NCI-H2171 treated with DMSO at 0.1 percent for 48 hours (cell line): ENCODE measurements at places on chromosomes 2 and 18.

DNA sequence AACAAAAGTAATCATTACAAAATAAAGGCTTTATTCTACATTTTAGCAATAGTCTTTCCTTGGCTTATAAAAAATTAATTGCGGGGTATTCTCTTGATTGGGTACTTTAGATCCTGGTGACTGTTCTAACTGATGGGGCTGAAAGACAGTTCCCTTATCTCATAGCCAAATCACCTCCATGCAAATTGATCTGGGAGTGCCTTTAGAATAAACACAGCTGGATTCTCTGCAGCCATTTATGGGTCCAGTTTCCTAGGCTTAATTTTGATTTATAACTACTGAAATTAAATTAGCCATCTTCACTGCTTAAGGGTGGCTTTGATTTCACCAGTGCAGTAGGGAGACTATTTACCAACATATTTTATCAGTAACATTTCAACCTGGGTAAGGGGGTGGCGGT lies 337.1 kb downstream of the NRXN1 start:
- no peak for DNase-seq

DNA sequence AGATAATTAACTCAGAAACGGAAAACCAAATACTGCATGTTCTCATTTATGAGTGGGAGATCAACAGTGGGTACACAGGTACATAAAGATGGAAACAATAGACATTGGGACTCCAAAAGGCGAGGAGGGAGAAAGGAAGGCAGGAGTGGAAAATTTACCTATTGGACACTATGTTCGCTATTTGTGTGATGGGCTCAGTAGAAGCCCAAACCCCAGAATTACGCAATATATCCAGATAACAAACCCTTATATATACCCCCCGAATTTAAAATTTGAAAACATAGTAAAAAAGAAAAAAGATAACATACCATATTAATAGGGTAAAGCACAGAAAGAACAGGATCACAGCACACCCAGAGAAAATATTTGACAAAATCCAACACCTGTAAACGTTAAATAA lies 1351.7 kb upstream of the FAM98A start:
- DNase-seq: no peak

DNA sequence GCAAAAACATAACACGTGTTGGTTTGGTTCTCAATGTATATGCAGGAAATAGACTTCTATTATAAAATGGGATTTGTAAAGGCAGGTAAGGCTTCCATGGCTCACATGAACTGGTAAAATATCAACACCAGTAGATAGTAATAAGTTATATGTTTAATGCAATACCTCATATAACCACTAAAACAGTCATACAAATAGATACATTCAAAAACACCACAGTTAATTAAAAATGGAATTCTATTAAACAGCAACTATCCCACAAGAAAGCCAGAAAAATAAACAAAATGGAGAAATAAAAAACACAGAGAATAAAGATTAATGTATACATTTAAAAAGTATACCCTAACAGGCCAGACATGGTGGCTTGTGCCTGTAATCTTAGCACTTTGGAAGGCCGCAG lies 243.8 kb upstream of the LRATD1 start:
- no peak for DNase-seq

- no peak for DNase-seq
These were observed 289.7 kb upstream of the PARD3B start for GRCh38 chr2:204255526-204255925.

DNA sequence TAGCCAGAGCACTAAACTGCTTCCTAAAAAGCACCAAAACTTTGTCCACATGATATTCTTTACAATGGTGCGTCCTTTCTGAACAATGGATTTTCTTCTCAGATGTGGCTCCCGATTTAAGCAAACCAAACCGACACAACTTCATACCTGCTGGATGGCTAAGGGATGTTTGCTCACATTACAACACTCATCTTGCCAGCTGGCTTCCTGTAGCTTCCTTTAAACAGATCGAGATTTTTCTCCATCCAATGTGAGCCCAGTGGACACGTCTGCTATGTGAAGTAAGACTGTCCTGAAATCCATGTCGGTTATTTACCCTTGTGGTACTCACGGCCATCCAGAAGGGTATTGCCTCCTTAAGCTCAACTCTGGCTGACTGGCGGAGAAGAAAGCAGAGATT lies 126.5 kb downstream of the MAPK4 start:
- DNase-seq: no peak

- no peak for DNase-seq
These were observed 933.9 kb upstream of the PIK3C3 start for GRCh38 chr18:41021089-41021488.

DNA sequence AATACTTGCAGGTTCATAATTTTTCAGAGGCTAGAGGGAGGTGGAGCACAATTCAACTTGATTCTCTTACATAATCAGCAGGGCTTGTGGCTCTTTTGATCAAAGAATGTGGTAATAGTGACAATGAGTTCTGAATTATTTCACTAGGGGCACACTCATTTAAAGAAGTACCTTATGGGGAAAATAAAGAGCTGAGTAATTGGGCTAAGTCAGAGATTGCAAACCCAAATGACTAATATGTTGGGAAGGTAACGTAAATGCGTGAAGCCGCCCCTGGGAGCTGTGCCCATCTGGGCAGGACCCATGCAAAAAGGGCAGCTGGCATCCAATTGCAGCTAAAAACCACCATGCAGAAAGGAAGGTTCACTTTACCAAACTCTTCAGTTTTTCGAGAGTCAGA lies 35.3 kb downstream of the NCKAP5 start:
- DNase-seq: no peak

GRCh38 chr2:19538411-19538963 lies 180.1 kb upstream of the OSR1 start:
- DNase-seq: no peak

DNA sequence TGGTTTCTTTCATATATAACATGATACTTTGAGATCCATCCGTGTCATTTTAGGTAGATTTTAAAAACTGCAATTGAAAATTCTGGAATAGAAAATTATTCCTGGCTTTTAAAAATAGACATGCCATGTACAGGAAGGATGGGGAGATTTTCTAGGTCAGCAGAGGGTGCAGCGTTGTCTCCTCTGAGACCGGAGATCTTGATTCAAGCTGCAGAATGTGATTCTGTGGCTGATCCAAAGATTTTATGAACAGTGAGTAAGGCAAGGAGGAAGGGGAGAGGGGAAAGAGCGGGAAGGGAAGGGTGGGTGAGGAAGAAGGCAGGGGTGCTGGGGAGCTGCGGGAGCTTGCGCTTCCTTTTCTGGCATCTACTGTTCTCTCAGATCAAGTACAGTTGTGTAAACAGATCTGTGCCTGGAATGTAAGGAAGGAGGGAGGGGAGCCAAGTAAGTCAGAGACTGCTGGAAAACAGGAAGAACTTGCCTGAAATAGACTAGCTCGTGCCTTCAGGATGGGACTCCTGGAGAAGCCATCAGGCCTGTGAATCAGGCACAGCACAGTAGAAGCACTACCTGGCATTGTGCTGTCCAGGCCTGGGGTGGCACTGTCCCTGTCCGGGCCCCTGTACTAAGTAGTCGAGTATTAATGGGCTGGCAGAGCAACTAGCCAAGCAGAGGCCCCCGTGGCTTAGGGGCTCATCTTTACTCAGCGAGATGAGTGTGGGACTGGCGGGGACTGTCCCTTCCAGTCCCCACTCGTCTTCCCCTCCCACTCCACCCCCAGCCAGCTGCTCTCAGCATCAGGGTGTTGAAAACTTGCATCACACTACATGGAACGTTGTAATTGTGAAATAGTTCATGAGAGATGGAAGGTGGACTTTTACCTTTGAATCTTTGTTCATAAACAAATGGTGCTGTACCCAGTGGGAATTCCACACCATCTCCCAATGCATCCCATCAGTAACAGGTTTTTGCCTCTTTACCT lies 163.5 kb downstream of the UXS1 start:
- DNase-seq: no peak

- DNase-seq: no peak
These were observed 61.5 kb downstream of the TNFRSF11A start for GRCh38 chr18:62386601-62387000.

DNA sequence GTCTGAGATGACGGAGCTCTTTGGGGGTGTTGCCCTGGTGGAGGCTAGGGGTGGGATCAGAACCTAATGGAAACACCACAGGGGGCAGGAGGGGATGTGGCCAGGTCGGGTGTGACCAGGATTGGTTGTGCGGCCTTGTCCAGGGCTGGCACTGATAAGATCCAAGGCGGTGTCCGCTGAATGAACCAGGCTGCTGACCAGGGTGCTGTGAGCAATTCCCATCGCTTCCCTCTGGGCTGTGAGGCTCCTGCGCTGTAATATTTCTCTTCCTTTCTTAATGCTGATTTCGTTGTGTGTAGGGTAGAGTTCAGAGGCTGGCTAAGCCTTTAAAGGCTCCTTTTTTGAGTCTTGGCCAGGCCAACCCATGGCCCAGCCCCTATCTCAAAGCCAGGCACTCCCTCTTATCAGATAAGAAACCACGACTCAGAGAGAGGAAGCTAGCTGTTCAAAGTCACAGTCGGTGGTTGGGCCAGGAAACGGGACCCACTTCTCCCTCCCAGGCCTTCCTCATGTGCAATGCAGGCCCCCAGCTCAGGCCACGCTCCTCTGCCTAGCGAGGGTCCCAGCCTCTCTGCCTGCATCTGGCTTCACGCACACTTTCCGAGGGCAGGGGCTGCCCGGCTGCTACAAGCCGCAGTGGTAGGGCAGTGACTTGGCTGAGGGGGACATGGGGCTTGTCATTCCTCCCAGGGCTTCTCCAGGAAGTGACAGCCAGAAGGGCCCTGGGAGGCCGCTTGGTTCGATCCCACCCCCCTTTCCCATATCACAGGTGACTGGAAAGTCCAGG lies 26.0 kb upstream of the FOSL2 start:
- no peak for DNase-seq

- DNase-seq: no peak
These were observed 26.7 kb upstream of the NPAS2 start for GRCh38 chr2:100793220-100793619.

GRCh38 chr2:212042562-212042961 lies 496.0 kb downstream of the ERBB4 start:
- no peak for DNase-seq

DNA sequence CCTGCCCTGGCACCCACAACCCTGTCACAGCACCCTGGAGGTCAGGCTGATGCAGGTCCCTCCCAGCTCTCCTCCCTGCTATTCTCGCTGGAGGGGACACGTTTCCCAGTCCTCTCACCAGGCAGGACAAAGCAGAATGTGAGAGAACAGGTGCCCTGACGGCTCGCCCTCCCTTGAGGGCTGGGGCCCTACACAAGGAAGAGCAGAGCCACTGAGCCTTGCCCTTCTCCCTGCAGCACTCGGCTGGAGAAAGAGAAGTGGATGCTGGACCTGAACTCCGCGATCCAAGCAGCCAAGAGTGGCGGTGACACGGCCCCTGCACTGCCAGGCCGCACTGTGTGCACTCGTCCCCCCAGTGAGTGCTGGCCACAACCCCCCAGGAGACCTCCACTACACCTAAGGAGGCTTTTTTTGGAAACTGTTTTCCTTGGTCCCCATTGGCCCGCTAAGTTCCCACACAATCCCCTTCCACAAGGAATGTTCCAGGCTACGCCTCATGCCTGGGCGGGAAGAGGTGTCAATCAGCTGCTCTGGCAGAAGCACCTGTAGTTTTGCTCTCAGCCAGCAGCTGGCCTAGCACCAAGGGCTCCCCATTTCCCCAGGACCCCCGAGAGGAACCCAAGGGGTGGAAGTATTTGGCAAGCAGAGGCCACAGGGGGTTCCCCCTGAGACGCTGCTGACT lies 17.4 kb downstream of the STK25 start:
- no peak for DNase-seq

DNA sequence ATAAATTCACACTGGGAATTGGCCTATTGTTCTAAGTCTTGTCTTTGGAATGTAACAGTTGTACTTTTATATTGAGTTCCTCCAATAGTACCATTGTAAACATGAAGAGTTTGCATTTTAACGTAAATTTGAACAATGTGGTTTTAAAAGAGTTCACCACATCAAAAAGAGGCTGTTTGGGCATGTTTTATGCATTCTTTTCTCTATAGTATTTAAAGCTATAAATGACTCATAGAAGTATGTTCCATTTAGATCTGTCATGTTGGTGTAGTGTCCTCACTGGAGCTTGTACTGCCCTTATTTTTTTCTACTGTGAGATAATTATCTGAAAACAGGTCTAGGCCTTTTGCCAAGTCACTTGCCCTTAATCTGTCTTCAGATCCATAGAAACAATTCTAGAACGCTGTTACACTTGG lies 141.9 kb downstream of the RHBDD1 start:
- DNase-seq: peak; percentile 21

- DNase-seq: no peak
These were observed 141.3 kb downstream of the PXDN start for GRCh38 chr2:1603059-1603458.

DNA sequence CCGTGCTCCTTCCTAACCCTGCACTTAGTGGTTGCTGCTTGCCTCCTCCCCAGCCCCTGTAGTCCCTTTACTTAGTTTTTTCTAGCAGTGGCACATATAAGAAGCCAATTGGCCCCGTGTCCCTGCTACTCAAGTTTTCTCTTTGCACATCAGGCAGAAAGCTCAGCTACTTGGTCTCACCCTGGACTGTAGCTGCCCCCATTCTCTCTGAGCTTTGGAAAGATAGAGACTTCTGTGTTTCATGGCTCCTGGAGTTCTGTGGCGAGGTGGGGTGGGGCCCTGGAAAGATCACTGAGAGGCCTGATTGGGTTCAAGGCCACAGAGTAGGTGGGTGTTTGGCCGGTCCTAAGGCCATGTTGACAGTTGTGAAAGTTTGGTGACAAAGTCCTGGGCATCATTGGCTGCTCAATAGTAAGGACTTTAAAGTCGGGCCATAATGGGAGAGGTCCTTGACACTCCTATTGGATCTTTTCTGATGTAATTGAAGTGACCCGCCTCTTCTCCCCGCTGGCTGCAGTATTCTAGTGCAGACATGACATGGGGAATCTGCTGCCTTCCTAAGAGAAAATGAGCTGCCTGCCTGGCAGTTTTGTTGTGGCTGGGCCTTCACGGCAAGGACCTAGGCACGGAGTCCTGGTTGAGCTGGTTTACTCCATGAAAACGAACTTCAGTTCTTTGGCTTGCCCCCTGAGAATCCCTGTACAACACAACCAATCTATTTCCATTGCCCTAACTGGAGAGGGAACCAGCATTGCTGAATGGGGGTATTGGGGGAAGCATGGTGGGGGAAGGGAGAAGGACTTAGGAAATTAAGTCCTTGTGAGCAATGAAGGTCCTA lies 26.2 kb upstream of the CYP27A1 start:
- DNase-seq: no peak

- no peak for DNase-seq
These were observed 26.3 kb downstream of the MRPL35 start for GRCh38 chr2:86225581-86225980.

GRCh38 chr2:36369163-36369562 lies 13.6 kb downstream of the CRIM1 start:
- no peak for DNase-seq

- no peak for DNase-seq
These were observed 763.6 kb downstream of the ADCYAP1 start for GRCh38 chr18:1668279-1668678.

GRCh38 chr18:27605107-27605834 lies 420.2 kb upstream of the CHST9 start:
- DNase-seq: peak; percentile 88
